ENCODE measurements at places on chromosomes 2 and 18. TPM values are rescaled to one million over a fixed set of nuclear protein-coding genes. Genes with fewer than 3 reads are reported as not detected.
A peak's percentile ranks its signal among the peaks of the same experiment; 100 is the strongest.

DNA sequence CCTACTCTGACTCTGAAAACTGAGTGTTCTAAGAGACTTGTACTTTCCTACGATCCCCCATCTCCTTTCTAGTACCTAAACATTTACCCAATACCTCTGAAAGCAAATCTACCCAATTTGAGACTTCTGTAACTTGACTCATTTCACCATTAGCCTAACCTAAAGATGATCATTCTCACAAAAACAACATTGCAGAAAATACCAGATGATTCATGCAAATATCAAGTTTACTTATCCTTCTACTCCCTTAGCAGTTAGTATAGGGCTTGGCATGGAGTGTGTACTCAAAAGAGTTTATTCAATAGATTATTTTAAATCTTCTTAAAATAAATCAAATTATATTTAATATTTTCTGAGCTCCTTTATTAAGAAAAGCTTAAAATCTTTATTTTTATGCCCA is 89.6 kb downstream of the NR4A2 start:
- no peaks in the 10 kb centered on the region for H3K4me1 ChIP-seq
- no peak overlapping the region for H3K27ac ChIP-seq
- H3K27me3 ChIP-seq: no peaks in the 10 kb centered on the region
- no peaks in the 10 kb centered on the region for H3K36me3 ChIP-seq

The FN1 gene
- polyA plus RNA-seq: 16.0 TPM

DNA sequence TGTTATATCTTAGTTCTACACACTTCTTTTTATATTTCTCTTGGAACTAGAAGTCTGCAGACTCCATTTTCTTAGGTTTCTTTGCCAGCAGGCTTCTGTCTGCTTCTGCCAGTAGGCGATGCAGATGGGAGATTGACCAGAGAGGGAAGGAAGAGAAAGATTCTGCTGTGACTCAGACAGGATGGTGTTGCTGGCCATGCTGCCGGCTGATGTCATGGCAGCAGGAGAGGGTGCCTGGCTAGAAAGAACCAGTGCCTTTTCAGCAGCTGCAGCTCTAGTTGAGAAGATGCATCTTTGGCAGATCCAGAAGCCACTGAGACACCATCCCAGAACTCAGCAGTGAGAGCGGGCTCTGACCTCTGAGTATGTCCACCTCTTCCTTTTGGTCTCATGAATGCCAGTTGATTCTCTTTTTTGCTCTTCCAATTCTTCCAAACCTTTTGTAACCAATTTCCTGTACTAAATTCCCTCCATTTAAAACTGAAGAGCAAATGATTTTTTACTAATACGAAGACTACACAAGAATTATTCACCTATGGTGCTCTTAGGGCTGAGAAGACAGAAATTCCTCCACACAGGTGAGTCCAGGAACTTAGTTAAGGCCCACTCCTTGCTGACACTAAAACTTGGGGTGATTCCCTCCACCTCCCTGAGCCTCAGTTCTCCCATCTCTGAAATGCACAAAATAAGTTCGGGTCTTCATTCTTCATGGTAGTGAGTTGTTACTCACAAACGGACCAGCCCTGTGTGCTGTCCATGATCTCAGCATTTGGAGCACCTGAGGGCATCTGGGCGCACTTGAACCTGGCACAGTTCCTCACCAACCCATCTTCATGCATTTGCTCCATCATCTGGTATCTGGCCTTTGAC is 200.7 kb downstream of the MYCN start:
- no peak overlapping the region for H3K4me3 ChIP-seq
- no peak for DNase-seq
- H3K27ac ChIP-seq: no peak overlapping the region
- H3K27me3 ChIP-seq: no peaks in the 10 kb centered on the region

- peaks cover 32% of the 10 kb centered on the region for H3K4me1 ChIP-seq
- H3K27me3 ChIP-seq: no peaks in the 10 kb centered on the region
- no peak for DNase-seq
- no peaks in the 10 kb centered on the region for H3K36me3 ChIP-seq
- no peak overlapping the region for H3K27ac ChIP-seq
- H3K4me3 ChIP-seq: no peak overlapping the region
Observed at GRCh38 chr18:46424898-46425297, 232.1 kb downstream of the LOXHD1 start.

The SCN3A gene
- 0.65 TPM for polyA plus RNA-seq

The LRRC30 gene
- not detected for polyA plus RNA-seq

The OSBPL1A gene
- 40.5 TPM for polyA plus RNA-seq

The GALNT5 gene
- polyA plus RNA-seq: not detected

- H3K36me3 ChIP-seq: no peaks in the 10 kb centered on the region
- H3K27me3 ChIP-seq: no peaks in the 10 kb centered on the region
- H3K4me3 ChIP-seq: peak overlapping the region; percentile 16
- peaks cover 33% of the 10 kb centered on the region for H3K4me1 ChIP-seq
Observed at GRCh38 chr2:201432621-201433393, 18.5 kb downstream of the TRAK2 start.

GRCh38 chr2:242030226-242030575 is 160.7 kb downstream of the RTP5 start:
- H3K4me3 ChIP-seq: no peak overlapping the region
- no peak for DNase-seq
- no peaks in the 10 kb centered on the region for H3K36me3 ChIP-seq
- no peaks in the 10 kb centered on the region for H3K27me3 ChIP-seq
- no peaks in the 10 kb centered on the region for H3K4me1 ChIP-seq
- no peak overlapping the region for H3K27ac ChIP-seq

The CCDC102B gene
- polyA plus RNA-seq: 1.5 TPM

The ANTXR1 gene
- 24.3 TPM for polyA plus RNA-seq

The OXER1 gene
- polyA plus RNA-seq: 0.04 TPM

DNA sequence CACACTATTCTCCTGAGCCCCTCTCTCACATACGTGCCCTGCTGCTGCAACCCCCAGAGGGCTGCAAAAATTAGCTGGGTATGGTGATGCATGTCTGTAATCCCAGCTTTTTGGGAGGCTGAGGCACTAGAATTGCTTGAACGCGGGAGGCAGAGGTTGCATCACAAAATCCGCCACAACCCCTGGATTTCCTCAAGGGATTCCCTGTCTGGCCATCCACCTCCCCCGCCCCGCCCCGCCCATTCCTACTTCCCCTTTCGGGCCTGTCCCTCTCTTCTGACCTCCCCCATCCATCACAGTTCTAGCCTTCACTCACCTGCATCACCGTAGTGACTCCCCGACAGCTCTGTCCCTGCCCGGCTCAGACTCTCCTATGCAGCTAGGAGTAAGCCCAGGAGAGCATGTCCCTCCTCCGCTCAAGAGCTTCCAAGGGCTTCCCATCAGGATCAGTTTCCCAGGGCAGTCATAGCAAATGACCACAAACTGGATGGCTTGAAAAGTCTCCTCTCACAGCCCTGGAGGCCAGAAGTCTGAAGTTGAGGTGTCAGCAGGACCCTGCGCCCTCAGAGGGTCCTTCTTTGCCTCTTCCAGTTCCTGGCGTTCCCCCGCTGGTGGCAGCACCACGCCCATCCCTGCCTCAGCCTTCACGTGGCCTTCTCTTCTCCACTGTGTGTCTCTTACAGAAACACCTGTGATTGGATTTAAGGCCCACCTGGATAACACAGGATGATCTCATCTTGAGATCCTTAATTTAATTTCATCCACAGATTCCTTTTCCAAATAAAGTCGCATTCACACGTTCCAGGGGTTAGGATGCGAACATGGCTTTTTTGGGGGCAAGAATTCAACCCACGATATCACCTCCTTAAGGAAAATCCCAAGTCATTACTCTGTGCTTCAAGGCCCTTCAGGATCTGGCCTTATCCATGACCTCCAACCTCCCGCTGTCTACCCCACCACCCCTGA is 58.5 kb downstream of the HS1BP3 start:
- H3K4me3 ChIP-seq: no peak overlapping the region
- peaks cover 14% of the 10 kb centered on the region for H3K4me1 ChIP-seq
- no peak overlapping the region for H3K27ac ChIP-seq
- DNase-seq: no peak
- H3K27me3 ChIP-seq: no peaks in the 10 kb centered on the region
- H3K36me3 ChIP-seq: no peaks in the 10 kb centered on the region

DNA sequence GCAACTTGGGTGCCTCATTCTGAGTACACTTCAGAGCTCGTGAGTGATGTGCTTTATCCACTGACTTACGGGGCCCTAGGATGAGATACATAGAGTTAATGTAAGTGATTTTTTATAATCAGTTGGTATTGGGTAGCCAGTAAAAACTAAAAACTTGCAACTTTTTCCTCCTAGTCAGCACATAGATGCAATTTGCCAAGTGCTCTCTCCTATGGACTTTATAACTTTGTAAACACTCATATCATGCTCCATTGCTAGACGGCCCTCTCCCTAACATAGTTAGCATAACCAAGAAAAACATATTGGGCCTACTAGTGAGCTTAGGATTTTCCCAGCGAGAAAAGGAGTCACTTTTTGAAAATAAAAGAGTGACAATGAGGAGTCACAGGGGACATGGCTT is 60.4 kb downstream of the PLB1 start:
- no peak overlapping the region for H3K4me3 ChIP-seq
- H3K27ac ChIP-seq: no peak overlapping the region
- H3K4me1 ChIP-seq: no peaks in the 10 kb centered on the region

The SULT1C4 gene
- polyA plus RNA-seq: 1.4 TPM

DNA sequence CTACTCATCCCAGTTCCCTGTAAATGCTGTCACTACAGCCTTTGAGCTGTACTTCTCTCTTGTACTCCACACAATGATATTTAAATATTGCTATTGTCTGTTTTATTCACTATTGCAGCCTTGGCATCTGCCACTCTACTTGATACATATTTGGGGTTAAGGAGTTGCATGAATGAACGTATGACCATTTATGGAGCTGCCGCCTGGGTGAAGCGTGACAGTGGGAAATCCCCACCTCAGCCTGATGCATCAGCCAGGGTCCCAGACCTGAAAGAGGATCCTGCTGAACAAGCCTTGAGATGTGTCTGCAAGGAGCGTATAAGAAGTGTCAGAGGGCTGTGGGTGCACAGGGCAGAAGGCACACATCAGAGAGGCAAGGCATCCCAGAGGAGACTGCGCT is 39.1 kb downstream of the MRPL35 start:
- H3K36me3 ChIP-seq: peaks cover 22% of the 10 kb centered on the region
- H3K4me1 ChIP-seq: no peaks in the 10 kb centered on the region
- DNase-seq: no peak
- no peak overlapping the region for H3K4me3 ChIP-seq
- H3K27me3 ChIP-seq: no peaks in the 10 kb centered on the region
- H3K27ac ChIP-seq: no peak overlapping the region

GRCh38 chr18:55384551-55385275 is 203.3 kb downstream of the TCF4 start:
- H3K36me3 ChIP-seq: no peaks in the 10 kb centered on the region
- peaks cover 29% of the 10 kb centered on the region for H3K4me1 ChIP-seq
- H3K27ac ChIP-seq: no peak overlapping the region
- no peak for DNase-seq
- no peaks in the 10 kb centered on the region for H3K27me3 ChIP-seq

The REG3G gene
- 0.23 TPM for polyA plus RNA-seq

DNA sequence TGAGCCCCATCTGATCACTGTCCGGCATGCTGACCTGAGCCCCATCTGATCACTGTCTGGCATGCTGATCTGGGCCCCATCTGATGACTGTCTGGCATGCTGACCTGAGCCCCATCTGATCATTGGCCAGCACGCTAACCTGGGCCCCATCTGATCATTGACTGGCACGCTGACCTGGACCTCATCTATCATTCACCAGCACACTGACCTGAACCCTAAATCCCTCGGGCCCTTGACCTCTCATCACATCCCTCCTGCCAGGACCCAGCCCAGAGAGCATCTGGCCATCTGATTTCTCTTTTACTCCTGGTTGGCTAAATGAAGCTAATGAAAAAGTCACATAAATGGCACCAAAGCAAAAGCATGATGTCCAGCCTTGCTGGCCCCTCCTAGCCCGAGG is 207.1 kb downstream of the NDUFA10 start:
- no peak overlapping the region for H3K27ac ChIP-seq
- no peaks in the 10 kb centered on the region for H3K36me3 ChIP-seq
- H3K27me3 ChIP-seq: peaks cover 22% of the 10 kb centered on the region
- no peak overlapping the region for H3K4me3 ChIP-seq
- peaks cover 8% of the 10 kb centered on the region for H3K4me1 ChIP-seq
- no peak for DNase-seq

DNA sequence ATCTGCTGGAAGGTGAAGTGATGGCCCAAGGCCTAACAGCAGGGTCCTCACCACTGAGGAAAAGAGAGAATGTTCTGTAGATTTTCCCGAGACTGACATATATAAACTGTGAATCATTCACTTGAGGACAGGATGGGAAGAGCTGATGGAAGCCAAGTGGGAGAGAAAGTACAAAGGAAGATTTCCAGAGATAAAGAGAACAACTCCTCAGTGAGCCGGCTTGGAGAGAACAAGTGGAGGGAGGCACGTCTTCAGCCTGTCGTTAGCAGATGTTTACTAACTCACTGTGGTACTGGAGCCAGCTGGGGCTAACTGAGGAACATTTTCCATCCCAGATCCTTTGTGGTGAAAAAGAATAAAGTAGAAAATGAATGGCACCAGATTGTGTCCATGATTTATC is 552.9 kb upstream of the TNP1 start:
- H3K27me3 ChIP-seq: no peaks in the 10 kb centered on the region
- H3K27ac ChIP-seq: peak overlapping the region; percentile 28
- H3K36me3 ChIP-seq: no peaks in the 10 kb centered on the region
- peaks cover 6% of the 10 kb centered on the region for H3K4me1 ChIP-seq

DNA sequence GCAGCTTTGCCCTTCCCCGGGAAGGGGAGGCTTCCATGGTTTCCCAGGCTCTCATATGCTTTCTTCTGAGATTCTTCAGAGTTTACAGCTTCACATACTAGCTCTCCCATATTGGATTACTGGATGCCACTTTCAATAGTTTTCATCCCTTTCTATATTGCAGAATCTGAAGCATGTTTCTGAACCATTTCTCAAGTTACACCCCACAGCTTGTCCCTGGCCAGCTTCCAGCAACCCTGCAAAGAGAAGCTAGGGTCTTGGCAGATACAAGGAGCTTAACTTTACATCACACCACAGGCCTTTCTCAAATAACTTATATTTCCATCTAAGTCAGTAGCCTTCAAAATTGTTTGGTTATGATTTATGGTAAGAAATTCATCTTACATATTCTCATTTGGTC is 39.6 kb downstream of the LHCGR start:
- no peaks in the 10 kb centered on the region for H3K27me3 ChIP-seq
- no peak overlapping the region for H3K4me3 ChIP-seq
- no peaks in the 10 kb centered on the region for H3K4me1 ChIP-seq
- H3K36me3 ChIP-seq: no peaks in the 10 kb centered on the region
- no peak for DNase-seq

- H3K36me3 ChIP-seq: no peaks in the 10 kb centered on the region
- no peak overlapping the region for H3K27ac ChIP-seq
- H3K4me3 ChIP-seq: no peak overlapping the region
- no peaks in the 10 kb centered on the region for H3K27me3 ChIP-seq
- peak; percentile 21 for DNase-seq
Observed at GRCh38 chr2:232328516-232329460, 49.8 kb upstream of the ALPP start.

- no peak for DNase-seq
- no peaks in the 10 kb centered on the region for H3K36me3 ChIP-seq
- H3K27me3 ChIP-seq: no peaks in the 10 kb centered on the region
- H3K27ac ChIP-seq: peak overlapping the region; percentile 93
Observed at GRCh38 chr2:71281950-71282349, 49.6 kb upstream of the ZNF638 start.

The SPHKAP gene
- polyA plus RNA-seq: not detected
